ENCODE measurements at places on chromosomes 5 and 9.

GRCh38 chr5:57405984-57406383, 76.6 kb downstream of the ACTBL2 start:
- no peak for DNase-seq

DNA sequence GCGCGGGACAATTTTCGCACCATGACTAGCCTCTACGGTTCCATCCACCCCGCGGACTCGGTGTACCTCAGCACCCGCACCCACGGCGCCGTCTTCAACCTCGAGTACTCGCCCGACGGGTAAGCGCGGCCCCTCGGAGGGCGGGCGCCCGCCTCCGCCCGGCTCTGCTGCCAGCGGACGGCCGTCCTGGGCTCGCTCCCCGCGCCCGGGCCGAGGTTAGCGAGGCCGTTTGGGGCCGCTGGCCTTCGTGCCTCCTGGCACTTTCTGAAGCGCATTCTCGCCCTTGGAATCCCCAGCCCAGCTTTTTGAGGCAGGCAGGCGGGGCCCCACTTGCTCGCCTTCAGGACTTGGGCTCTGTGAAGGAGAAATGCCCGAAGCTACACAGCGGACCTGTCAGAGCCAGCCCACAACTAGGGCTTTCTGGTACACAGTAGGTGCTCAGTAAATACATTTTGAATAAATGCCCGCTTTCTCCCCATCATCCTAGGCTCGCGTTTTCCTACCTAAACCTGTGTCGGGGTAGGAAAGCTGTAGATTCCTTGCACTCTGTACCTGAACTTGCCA, 772 bp downstream of the DCAF10 start:
- no peak for DNase-seq

- no peak for DNase-seq
Observed at GRCh38 chr9:14344941-14345353, 31.0 kb upstream of the NFIB start.

GRCh38 chr9:121359351-121360294, 10.4 kb downstream of the STOM start:
- no peak for DNase-seq

DNA sequence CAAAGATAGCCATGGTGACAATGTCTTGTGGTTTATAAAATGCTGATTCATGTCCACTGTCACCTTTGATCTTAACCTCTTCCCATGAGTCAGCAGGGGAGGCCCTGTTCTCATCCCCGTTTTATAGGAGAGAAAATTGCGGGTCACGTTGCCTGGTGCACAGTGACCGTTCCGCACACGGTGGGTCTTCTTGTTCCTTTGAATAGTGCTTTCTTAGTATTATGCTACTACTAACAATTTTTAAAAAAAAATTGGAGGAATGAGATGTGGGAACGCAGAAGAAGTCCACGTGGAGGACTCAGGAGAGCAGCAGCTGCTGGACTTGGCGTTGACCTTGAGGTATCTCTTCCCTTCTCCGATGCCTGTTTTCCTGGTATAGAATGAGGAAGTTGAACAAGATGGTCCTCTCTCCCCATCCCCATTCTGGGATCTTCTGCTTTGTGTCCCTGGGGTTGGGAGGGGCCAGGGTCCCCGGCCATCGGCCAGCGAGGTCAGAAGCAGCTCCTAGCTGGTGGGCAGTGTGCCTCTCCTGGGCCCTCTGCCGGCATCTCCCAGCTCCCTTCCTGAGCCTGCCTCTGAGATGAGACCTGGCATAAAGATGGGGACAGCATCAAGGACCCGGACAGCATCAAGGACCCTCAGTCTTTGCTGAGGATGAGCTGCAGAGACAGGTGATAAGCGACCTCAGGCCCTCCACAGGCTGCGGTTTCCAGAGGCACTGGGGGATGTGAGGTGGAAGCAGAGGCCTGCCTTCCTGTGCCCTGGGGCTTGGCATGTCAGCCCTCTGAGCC, 143.9 kb downstream of the C9orf50 start:
- DNase-seq = no peak

DNA sequence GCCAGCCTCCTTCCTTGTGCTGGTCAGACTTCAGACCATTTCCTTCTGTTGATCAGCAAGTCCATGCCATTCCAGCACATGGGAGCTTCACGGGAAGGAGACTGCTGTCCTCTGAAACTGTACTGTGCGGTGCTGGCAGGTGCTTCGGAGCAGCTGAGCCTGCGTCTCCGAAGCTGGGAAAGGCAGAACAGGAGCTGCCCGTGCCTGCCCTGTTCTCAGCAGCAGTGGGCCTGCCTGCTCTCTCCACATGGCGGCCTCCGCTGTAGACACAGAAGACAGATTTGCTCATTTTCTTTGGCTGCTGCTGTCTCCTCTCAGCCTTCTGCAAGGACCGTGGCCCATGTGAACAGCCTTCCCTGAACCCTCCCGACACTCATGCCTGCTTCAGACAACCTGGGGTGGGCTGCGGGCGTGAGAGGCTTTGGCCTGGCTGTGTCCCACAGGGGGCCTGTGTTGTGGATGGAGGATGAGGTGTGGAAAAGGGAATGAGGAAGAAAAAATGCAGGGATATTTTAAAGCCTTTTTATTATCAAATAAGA, 43.1 kb downstream of the HABP4 start:
- no peak for DNase-seq

DNA sequence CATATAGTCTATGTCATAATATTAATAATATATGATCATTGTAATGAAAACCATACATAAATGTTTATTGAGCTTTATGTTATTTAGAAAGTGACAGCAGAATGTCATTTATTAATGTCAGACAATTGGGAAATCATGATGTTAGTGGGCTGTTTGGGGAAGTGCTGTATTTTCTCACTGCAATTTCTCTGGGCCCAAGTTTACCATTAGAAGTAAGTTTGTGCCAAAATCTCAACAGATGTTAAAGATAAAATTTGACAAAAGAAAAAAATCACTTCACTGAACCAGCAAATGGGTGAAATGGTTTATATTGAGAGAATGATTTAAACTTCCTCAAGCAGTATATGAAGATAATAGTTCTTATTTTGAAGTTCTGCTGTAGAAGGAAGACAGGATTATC, 433.2 kb upstream of the SMARCA2 start:
- no peak for DNase-seq

GRCh38 chr9:80994892-80995291, 694.5 kb downstream of the TLE1 start:
- no peak for DNase-seq

GRCh38 chr5:127447827-127448226, 69.6 kb upstream of the PRRC1 start:
- no peak for DNase-seq

All from CD4-positive, alpha-beta T cell treated with Interleukin-6 at 100 ng/mL for 8 hours (primary cell).